ENCODE measurements at places on chromosomes 7 and 10. TPM values are rescaled to one million over a fixed set of nuclear protein-coding genes. Genes with fewer than 3 reads are reported as not detected.

Gene KNDC1
- total RNA-seq: not detected

Gene EPHB6
- 2.9 TPM for total RNA-seq

Gene NAT16
- not detected for total RNA-seq

Gene KIF11
- total RNA-seq: 42.6 TPM

Gene SPACDR
- 4.1 TPM for total RNA-seq

Gene FAM131B
- total RNA-seq: 1.4 TPM

Gene LDB3
- total RNA-seq: not detected

Gene PTPRZ1
- total RNA-seq: not detected

Gene ANAPC16
- total RNA-seq: 44.4 TPM

Gene SAP25
- 2.4 TPM for total RNA-seq

Gene ZNF488
- total RNA-seq: 0.38 TPM

All from endothelial cell of umbilical vein (primary cell).